GM04504 (cell line): ENCODE measurements at places on chromosomes 3 and 15.

DNA sequence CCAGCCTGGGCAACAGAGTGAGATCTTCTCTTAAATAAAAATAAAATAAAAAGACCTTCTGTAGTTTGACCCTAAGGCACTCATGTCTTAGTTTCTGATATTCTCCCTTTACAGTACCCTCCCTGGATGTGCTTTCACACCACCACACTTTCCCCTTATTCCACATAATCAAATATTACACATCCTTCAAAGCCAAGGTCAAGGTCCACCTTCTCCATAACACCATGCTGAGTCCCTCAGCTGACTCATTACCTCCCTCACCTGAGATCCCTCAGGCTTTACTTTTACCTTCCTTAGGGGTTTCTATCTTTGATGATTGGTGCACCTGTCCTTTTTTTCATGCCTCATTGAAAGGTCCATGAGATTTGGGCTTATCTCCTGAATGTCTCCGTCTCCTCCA lies 25.5 kb upstream of the MNS1 start:
- no peak for DNase-seq

DNA sequence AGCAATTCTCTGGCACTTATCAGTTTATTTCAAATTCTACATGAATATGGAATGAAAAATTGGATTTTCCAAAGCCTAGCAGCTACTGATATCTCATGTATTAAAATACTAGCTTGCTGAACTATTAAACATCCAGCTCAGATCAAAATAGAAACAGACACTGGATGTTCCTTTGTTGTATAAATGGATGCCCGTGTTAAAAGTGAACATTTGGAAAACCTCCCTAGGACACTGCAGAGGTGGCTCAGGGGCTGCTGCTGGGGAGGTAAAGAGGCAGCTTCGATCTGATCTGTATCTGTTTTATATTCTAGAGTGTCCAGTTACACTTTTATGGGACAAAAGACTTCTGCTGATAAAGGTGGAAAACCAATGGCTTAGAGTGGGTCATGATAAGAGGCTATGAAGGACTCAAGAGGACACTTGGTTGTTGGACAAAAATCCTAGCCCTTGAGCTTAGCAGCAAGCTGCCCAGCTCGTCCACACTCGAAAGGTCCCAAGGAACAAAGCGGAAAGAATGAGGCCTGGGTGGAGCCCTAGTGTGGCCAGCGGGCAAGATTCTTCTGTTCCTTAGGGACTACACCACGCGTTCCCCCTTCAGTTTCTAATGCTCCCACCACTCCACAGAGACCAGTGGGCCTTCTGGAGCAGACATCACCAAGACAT lies 9.9 kb downstream of the MESD start:
- DNase-seq: no peak

DNA sequence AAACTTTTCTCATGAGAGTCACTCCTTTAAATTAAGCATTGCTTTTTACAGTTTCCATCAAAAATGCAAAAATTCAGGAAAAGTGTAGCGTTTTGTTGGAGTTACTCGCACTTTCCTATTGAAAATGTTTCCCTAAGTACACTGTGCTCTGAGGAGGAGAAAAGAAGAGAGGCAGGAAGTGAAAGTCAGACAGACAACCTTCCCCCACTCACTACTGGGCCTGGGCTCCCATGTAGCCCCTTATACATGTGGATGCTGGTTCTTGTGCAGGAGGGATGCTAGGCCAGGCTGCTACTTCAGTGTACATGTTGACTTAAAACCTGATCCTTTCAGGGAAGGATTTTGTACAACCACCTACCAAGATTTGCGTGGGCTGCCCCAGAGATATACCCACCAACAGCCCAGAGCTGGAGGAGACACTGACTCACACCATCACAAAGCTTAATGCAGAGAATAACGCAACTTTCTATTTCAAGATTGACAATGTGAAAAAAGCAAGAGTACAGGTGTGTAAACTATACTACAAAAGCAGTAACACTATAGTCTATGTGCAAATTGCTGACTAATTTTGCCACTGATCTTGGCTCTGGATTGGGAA lies 15.1 kb downstream of the KNG1 start:
- DNase-seq: no peak

GRCh38 chr3:194556086-194557056 lies 69.6 kb upstream of the ATP13A3 start:
- no peak for DNase-seq

GRCh38 chr3:112136959-112137693 lies 4.1 kb upstream of the GCSAM start:
- no peak for DNase-seq

DNA sequence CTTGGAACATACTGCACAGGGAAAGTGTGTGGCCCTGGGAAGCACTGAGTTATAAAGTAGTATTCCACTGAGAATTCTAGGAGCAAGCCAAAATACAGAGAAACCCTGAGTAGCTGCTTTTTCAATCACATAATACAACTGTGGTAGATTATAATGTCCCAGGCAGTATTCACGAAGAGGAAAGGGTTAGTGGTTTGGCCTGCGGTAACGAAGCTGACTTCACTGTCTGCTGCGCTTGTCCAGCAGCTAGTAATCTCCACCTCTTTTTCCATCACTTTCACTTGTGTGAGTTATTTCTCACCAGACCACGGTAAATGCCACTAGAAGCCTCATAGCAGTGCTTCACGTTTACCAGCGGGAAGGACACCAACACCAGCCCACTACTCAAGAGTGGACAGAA lies 34.4 kb downstream of the RPL39L start:
- no peak for DNase-seq

DNA sequence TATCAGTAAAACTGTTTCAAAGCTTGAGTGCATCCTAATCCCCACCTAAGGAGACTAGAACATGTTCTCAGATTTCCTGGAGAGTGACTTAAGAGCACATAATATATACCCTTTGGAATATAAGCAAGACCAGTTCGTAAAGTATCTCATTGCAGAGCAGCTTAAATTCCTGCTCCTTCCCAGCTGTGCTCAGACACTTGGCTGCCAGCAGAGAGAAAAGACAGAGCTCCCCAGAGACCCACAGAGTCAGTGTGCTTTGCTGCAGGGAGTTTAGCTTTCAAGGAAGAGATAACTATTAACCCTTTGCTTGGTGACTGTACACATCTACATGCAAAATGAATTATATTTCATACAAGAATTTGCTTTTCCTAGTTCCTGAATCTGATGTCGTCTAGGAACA lies 338.1 kb upstream of the ARHGEF26 start:
- no peak for DNase-seq

- no peak for DNase-seq
Observed at GRCh38 chr15:72690938-72691337, 4.9 kb downstream of the BBS4 start.
